Natural killer cell (primary cell): ENCODE measurements at places on chromosomes 4 and X. TPM values are rescaled to one million over a fixed set of nuclear protein-coding genes. Genes with fewer than 3 reads are reported as not detected.

Gene NUDT11
- total RNA-seq, result 2.7 TPM

Gene SPANXA1
- not detected for total RNA-seq

DNA sequence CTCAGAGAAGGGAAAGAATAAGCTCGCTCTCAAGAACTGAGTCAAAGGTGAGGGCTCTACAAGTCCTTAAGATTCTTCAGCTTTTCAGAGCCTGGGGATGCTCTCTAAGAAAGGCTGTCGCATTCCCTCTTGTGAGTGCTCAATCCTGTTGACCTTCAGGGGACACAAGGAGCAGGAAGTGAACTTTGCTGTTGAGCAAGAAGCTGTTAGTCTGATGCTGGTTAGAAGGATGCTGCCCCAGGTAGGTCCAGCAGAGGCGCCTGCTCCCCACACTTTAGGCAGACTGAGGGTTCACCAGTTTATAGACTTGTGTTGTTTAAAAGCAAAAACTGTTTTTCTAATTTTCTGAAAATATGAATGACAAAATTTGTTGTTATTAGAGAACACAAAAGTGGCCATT is 125.4 kb upstream of the SPOCK3 start:
- no peak for DNase-seq

DNA sequence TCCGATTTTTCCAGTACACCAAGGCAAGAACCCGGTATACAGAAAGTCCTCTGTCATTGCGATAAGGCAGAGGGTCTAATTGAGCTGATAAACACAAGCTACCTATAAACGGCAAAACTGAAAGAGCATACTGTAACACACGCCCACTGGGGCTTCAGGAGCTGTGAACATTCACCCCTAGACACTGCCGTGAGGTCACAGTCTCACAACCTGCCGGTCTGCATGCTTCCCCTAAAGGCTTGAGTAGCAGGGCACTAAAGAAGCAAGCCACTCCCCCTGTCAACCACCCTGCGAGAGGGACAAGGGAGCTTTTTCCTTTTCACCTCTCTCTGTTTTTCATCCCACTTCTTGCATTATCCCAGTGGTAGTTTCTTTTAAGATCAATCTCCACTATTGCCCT is 22.4 kb upstream of the F9 start:
- DNase-seq, result no peak

GRCh38 chrX:103187953-103188475 is 26.9 kb upstream of the BEX4 start:
- no peak for DNase-seq

DNA sequence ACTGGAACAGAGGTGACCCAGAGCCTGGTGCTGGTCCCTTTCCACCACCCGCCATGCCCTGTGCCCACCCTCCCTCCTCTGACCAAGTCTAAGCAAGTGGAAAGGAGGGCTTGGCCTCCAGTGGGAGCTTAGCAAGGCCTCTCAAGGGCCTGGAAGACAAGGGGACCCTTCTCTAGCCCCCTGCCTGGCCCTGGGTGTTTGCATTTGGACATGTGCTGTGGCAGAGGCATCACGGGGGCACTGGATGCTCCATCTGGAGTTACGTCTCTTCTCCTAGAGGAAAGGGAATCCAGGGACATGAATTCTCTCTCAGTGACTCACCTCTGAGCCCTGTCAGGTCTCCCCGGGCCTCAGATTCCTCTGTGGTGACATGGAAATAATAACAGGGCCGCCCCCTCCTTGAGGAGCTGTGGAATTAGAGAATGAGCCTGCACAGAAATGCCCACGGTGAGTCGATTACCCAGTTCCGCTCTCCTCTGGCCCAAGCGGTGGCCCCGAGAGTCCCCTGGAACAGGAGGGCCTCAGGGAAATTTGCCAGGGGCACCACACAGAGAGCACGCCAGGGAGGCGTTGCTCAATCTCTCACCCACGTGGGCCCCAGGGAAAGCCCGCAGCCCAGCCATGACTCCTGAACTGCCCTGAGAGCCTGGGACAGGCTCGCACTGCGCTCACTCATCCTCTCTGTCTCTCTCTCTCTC is 189.6 kb downstream of the BCOR start:
- no peak for DNase-seq

GRCh38 chr4:96183611-96184010 is 343.7 kb downstream of the PDHA2 start:
- DNase-seq, result no peak

DNA sequence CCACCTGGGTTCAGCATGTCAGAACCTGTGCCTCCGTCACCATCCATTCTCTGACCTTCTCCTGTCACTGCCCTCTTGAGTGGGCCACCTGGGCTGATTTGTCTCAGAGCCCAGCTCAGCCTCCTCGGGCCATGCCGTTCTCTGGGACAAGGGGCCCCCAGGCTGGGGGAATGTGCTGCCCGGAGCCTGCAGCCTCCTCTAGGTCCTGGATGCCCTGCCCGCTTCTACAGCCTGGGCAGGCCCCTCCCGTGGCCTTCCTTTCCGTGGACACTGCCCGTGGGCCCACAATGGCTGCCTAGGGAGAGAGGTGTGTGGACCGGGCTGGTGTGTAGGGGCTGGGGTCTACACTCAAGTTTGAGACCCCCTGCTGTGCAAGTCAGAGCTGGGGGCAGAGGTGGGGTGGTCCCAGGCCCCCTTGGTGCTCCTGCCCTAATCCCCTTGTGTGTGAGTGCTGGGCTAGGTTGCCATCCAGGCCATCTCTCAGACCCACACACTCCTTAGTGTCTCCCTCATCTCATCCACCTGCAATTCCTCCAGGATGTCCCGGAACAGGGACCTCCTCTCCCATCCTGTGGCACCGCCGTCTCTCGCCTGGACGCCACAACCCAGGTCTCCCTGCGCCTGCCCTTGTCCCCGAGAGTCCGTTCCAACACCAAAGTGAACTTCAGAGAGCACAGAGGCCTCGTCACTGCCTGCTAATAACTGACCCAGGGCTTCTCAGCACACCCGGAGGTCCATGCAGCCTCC is 12.4 kb downstream of the PSAPL1 start:
- DNase-seq, result no peak

- no peak for DNase-seq
Measured at GRCh38 chr4:69323284-69323683, 43.0 kb downstream of the UGT2B28 start.

- DNase-seq, result no peak
Measured at GRCh38 chr4:117793845-117794480, 240.3 kb upstream of the NDST3 start.

DNA sequence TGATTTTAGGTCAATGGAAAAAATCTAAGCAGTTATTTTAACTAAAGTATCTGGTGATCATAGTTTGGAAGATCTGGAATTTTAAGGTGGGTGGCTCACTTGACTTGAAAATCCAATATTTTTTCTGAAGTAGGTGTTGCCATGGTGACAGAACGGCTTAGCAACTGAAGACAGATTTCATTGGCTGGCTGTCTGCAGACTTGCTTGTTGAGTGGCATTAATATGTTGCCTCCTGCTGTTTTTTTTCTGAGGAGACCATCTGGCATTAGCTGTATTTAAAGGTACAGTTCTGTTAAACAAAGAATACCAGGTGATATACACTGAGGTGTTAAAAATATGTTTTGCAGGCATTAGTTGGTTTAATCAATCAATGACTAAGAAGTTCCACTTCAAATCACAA is 19.8 kb downstream of the CPE start:
- DNase-seq, result no peak

GRCh38 chrX:107700317-107700774 is 72.0 kb downstream of the PRPS1 start:
- DNase-seq, result no peak

- no peak for DNase-seq
Measured at GRCh38 chrX:105816517-105816916, 5.8 kb upstream of the NRK start.

- no peak for DNase-seq
Measured at GRCh38 chr4:138341739-138342415, 99.7 kb upstream of the SLC7A11 start.

DNA sequence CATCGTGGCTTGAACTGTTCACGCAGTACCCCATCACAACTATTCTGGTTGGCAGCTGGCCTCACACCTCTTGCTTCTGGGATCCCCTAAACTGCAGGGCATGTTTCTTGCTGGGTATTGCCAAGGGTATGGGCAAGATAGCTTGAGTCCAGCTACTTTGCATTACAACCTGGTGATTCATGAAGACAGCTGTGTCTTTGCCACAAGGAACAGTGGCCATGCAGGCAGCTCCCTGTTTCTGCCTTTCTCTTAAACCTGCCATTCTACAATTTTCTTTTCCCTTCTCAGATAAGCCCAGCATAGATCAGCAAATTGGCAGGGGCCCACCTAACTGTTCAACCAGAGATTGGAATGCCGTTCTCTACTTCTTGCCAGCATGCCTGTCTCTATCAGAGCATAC is 42.8 kb downstream of the TENM3 start:
- DNase-seq, result no peak

DNA sequence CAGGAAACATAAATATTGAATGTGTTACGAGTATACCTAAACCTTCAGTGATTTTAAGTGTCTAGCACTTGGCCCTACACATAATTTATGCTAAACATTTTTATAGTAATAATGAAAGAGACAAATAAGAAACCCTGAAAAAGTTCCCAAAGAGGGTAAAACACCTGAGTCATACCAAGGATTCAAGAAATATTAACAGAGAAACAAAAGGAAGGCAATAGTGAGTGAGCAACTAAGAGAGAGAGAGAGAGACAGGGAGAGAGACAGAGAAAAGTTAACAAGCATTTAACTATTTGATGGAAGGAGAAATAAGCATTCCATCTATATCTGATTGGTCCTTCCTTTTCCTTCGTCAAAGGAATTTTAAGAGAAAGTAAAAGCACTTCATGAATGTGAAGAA is 743.6 kb upstream of the POU3F4 start:
- no peak for DNase-seq

- no peak for DNase-seq
Measured at GRCh38 chrX:107566604-107567262, 61.6 kb upstream of the PRPS1 start.

GRCh38 chrX:135981668-135982067 is 3.6 kb upstream of the SLC9A6 start:
- DNase-seq, result no peak

DNA sequence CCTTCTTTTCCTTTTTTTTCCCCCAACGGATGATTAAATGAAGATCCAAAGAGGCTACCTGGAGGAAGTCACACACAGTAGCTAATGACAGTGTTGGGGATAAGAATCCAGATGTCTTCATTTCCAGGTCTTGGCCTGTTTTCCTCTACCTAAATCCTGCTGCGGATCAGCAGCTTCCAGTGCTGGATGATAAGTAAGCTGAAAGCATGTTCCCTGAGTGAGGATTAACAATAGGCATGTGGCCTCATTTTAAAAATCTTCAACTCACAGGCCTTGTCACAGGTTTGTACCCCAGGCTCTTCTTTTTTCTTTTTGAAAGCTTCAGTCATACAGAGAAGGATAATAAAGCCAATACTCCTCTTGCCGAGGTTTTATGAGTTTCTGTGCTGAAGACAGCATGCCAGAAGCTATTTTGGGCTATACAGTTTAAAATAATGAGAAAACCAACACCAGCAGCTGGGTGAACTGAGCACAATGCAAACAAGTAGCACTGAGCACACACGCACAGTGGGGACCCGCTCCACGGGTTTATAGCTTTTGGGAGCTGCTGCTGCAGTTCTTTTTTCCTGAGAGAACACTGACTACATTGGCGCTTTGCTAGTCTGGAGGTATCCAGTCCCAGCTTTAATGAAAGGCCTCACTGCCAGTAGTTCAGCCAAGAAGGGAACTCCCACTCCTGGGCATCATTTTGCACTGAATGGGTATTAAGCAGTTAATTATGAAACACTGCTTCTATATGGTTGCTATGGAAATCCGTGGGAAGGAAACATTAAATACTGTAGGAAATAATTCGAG is 184.2 kb upstream of the CTSO start:
- no peak for DNase-seq
